ENCODE measurements at places on chromosomes 6 and 20. TPM values are rescaled to one million over a fixed set of nuclear protein-coding genes. Genes with fewer than 3 reads are reported as not detected.
A peak's percentile ranks its signal among the peaks of the same experiment; 100 is the strongest.

Gene VGLL2
- not detected for total RNA-seq

Gene TMEM200A
- total RNA-seq = 2.7 TPM

Gene HSPA1A
- total RNA-seq = 75.7 TPM

Gene CENPW
- 74.5 TPM for total RNA-seq

DNA sequence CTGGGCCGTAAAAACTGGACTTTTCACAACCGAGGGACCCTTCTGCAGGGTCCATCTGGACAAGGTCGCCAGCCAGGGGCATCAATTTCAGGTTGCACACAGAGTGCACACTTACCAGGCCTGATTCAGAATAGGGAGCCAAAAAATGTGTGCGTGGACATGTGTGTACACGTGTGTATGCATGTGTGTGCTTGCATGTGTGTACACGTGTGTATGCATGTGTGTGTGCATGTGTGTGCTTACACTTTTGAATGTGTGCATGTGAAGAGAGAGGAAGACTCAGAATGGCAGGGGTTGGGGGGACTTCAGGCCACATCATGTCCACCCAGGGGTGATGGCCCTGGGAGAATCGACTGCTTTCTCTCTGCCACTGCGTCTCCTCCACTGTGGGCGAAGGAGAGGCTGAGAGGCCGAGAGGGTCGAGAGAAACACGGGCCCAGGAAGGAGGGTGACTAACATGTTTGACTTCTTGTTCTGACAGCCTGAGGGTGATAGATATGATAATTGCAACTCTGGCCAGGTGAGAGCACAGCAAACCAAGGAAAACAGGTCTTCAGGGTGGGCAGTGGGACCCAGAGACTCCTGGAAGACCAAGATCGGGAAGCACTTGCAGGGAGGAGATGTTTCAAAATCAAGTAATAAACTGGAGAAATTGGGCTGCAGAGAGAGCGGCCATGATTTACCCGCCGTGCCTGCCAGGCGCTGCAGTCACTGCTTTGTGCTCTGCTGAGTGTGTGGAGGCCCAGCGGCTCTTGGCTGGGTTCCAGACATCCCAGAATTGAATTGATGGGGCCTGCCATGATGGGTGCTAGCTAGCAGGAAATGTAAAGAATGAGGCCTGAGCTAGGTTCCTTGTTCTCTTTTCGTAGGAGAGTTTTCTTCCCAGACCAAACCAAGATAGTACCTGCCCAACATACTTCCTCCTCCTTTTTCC, 310.8 kb downstream of the QKI start:
- DNase-seq = no peak
- H3K27ac ChIP-seq = no peak overlapping the region
- H3K36me3 ChIP-seq = no peaks in the 10 kb centered on the region
- H3K4me1 ChIP-seq = no peaks in the 10 kb centered on the region
- H3K27me3 ChIP-seq = peaks cover 3% of the 10 kb centered on the region
- no peak overlapping the region for H3K4me3 ChIP-seq

- peaks cover 8% of the 10 kb centered on the region for H3K27me3 ChIP-seq
- no peak overlapping the region for H3K27ac ChIP-seq
- no peak overlapping the region for H3K4me3 ChIP-seq
Observed at GRCh38 chr6:3484946-3485345, 28.1 kb upstream of the SLC22A23 start.

- no peak overlapping the region for H3K27ac ChIP-seq
- H3K4me1 ChIP-seq = no peaks in the 10 kb centered on the region
- no peak for DNase-seq
- no peaks in the 10 kb centered on the region for H3K27me3 ChIP-seq
Observed at GRCh38 chr6:25927178-25927577, 3.3 kb downstream of the SLC17A2 start.

DNA sequence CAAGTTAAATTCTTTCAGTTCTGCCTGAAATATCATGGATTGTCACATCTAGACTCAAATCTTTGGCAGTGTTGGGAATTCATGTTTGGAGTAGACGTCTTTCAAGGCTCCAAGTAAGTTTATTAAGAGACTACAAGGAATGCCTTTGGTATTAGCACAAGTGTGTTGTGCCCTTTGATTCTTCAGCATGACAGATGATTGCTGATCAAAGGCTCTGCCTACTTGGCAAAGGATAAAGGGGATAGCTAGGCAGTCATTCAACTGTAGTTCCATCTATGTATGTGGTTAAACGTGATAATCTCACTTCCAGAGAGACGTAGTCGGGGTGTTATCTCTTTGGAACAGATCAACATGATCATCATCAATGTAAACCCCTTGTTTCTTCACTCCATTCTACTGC, 86.2 kb downstream of the SPTLC3 start:
- no peak overlapping the region for H3K4me3 ChIP-seq
- no peaks in the 10 kb centered on the region for H3K36me3 ChIP-seq
- H3K27ac ChIP-seq = no peak overlapping the region
- DNase-seq = no peak
- H3K4me1 ChIP-seq = no peaks in the 10 kb centered on the region

DNA sequence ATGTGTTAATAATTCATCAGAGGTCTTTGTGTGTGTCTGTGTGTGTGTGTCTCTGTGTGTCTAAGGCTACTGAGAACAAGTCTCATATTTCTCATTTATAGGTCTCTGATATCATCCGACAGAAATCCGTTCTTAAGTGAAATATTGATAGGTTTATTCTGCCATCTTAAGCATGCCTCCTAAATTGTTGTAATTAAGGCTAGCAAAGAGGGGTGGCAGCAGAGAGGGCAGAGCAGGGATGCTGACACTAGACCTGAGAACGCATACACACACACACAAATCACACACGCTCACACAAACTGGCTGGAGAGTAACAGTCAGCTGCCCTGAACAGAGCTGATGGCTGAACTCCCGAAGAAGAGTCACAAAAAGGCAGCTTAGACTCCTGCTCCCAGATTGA, 84.9 kb upstream of the LRFN2 start:
- no peaks in the 10 kb centered on the region for H3K4me1 ChIP-seq
- no peak for DNase-seq
- no peaks in the 10 kb centered on the region for H3K36me3 ChIP-seq
- no peaks in the 10 kb centered on the region for H3K27me3 ChIP-seq
- H3K4me3 ChIP-seq = no peak overlapping the region
- no peak overlapping the region for H3K27ac ChIP-seq

- peaks cover 18% of the 10 kb centered on the region for H3K36me3 ChIP-seq
- no peaks in the 10 kb centered on the region for H3K27me3 ChIP-seq
- peak overlapping the region; percentile 5 for H3K27ac ChIP-seq
- DNase-seq = no peak
Observed at GRCh38 chr6:15442467-15442866, 196.6 kb downstream of the JARID2 start.

DNA sequence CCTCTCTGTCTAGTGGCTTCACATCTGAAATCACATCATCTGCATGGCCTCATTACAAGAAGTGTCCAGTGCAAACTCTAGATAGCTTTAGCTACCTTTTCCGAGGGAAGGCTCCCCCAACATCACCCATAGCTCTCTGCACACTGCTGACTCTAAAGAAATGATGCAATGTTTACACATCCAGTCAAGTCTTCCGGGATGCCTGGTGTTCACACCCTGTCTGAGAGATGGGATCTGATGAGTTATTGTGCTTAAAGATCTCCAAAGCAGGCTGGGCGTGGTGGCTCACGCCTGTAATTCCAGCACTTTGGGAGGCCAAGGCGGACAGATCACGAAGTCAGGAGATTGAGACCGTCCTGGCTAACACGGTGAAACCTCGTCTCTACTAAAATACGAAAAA, 404.6 kb upstream of the IRAK1BP1 start:
- H3K4me3 ChIP-seq = no peak overlapping the region
- no peak for DNase-seq
- H3K27ac ChIP-seq = no peak overlapping the region
- no peaks in the 10 kb centered on the region for H3K36me3 ChIP-seq
- H3K4me1 ChIP-seq = no peaks in the 10 kb centered on the region

DNA sequence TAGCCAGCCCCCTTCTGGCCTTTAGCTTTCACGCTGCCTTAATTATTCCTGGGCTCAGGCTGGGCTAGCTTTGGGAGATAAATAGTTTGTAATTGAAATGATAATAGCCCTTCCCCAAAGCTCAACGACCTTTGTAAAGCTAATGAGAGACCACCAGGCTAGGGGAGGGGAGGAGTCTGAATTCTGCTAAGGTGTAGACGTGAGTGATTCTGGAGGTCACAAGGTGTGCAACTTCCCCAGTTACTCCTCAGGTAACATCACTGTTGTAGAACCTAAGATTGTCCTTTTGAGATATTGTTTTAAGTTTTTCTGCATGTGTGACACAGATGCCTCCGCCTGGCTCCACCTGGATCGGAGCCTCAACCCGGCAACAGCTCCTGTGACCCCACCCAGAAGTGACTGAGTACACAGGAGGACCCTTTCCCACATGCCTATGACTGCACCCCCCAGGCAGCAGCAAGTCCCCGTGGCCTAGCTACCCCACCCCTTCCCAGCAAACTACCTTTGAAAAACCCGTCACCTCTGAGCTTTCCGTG, 5.8 kb upstream of the GPR31 start:
- no peak overlapping the region for H3K27ac ChIP-seq
- H3K27me3 ChIP-seq = peaks cover 8% of the 10 kb centered on the region
- no peak for DNase-seq
- no peak overlapping the region for H3K4me3 ChIP-seq

Data from activated CD8-positive, alpha-beta T cell treated with anti-CD3 and anti-CD28 coated beads, Interleukin-2, amount 10 ng/mL, durations not matched to agents 7 days and 5 days (primary cell).